NCI-H2227 treated with DMSO at 0.1 percent for 48 hours (cell line): ENCODE measurements at places on chromosomes 12 and 14.

DNA sequence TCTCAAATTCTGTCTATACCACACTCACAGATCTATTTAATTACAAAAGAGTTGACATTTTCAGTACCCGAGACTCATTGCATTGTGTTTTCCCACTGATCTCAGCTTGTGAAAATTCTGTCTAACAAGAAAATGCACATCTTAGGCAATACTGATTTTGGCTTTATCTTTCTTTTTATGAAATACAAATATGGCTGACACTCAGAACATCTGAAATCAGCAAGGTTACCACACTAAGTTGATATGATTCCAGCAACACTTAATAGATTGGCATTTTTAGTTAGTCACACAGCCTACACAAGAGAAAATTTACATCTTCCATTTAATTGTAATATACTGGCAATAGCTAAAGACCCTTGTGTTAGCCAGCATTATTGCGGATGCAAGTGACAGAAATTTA lies 40.3 kb downstream of the PEX5 start:
- no peak for DNase-seq

DNA sequence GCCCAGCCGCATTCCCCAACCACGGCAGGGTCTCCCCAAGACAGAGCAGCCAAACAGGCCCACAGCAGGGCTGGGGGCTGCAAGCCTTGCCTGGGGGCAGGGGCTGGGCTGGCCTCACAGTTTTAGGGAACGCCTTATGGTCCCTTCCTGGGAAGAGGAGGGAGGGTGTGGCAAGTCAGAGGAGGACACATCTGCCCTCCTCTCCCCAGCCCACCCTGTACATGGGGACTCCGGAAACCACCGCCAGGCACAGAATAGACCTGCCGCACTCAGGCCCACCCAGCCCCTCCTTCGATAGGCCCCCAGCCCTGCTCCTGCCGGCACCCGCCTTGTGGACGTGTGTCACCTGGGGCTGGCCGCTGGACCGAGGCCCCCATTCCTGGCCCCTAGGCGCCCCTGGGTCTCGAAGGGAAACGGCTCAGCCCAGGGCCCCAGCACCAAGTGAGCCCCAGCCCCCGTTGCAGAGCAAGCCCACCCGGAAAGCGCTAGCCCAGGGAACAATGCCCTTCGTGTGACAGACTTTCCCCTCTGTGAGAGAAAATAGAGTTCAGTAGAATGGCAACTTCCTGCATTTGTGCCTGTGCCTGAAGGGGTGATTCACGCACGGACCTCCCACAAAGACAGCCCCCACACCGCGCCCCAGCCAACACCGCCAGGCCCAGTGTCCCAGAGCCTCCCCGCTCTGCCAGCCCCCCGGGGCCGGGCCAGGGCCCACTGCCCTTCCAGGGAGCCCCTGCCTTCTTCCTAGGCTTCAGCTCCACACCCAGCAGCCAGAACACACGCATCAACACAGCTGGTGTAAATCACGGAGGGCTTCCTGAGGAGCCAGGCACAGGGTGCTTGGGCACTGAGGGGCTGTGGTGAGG lies 12.0 kb upstream of the NUDT14 start:
- DNase-seq: no peak

- no peak for DNase-seq
These were observed 51.0 kb upstream of the RIN3 start for GRCh38 chr14:92462568-92462967.

DNA sequence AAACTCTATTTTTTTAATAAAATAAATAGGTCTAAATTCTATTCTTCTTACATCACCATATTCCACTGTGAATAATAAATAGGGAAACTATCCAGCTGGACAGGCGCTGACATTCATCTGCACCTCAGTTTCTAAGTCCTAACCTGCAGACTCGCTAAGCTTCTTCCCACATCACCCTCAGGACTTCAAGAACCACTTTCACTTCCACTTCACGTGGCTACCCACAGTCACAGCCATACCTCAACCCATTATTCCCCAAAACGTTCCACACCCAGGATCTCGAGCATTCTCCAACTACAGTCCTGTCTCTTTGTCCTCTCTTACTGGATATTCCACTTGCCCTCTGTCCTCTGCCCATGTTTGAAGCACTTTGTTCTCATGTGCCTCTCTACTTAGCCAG lies 71.1 kb downstream of the C2CD5 start:
- DNase-seq: no peak

DNA sequence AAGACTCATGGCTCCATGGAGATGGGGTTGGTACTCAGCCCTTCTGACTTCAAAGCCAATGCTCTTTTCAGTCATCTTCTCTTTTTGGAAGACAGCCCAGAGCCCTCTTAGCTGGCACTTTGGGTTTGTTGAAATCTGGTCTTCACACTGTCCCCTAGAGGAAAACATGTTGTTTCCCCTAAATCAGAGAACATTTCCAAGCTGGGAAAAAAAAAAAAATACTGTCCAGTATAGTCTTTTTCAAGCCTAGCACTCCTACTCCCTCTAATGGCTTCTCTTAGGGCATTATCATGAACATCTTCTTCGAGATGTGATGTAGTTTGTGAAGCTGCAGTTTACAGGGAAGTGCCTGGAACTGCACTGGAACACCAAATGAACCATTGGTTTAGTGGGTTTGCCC lies 3.0 kb upstream of the ZC3H14 start:
- DNase-seq: peak; percentile 45

GRCh38 chr12:92301356-92301755 lies 155.7 kb upstream of the BTG1 start:
- DNase-seq: no peak

- DNase-seq: no peak
These were observed at the start of gene PMEL for GRCh38 chr12:55965941-55966407. TSS of gene PMEL (minus strand) at chr12:55966042. CDS start at chr12:55966011, 31 bp downstream.

GRCh38 chr12:110330544-110330943 lies 49.5 kb downstream of the ATP2A2 start:
- no peak for DNase-seq

DNA sequence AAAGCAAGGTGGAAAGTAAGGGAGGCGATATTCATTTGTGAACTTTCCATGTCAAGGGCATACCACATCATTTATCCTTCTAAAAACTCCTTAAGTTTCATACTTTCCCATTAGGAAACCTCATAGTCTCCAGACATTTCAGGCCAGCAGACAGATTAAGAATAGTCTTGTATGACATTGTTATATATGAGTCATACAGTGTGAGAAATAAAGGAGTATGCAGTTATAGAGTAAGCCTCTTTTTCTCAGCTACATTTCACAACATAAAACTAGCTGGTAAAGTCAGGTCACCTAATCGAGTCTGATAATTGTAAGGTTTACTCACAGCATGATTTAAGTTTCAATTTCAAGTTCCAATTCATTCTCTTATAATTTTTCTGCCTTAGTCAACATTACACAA lies 164.3 kb downstream of the GRIP1 start:
- no peak for DNase-seq

GRCh38 chr14:53034688-53035230 lies 83.9 kb upstream of the FERMT2 start:
- no peak for DNase-seq

- DNase-seq: no peak
These were observed 8.3 kb upstream of the RTL1 start for GRCh38 chr14:100911665-100912316.

DNA sequence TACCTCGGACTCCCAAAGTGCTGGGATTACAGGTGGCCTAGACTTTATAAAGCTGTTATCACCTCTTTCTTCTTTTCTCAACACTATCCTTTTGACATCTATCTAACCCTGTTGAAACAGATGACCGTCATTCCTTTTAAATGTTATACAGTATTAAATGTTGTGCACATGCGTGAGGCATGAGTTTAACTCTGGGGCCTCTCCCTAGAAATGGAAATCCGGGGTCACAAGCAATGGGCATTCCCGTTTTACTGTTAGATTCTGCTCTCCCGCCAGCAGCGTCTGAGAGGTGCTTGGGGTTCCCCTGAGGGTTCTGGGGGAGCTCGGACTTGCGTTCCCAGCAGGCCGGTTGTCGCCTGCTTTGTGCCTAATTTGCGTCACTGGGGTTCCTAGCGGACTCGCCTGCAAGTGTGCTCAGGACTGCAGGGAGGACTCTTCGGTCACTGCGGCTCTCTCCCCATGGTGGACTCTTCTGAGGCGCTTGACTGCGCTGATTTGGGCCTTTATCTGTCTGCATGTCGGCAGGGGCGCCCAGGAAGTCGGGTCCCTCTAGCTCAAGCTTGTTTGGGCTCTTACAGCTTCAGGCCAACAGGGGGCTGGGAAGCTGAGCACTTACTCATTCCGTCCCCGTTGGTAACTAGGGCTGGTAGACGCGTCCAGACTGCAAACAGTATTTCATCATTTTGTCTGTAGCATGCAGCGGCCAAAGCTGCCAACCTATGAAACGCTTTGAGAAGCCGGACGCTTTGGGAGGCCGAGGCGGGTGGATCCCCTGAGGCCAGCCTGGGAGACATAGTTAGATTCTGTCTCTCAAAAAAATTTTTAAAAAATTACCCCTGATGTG lies 1.2 kb upstream of the RAN start:
- DNase-seq: no peak
